ENCODE measurements at places on chromosomes 2 and 18. TPM values are rescaled to one million over a fixed set of nuclear protein-coding genes. Genes with fewer than 3 reads are reported as not detected.

The NXPH2 gene
- not detected for total RNA-seq

The HOXD11 gene
- 0.66 TPM for total RNA-seq

The CHRND gene
- not detected for total RNA-seq

The KYNU gene
- 13.1 TPM for total RNA-seq

The MGAT4A gene
- total RNA-seq = 34.4 TPM

The EPAS1 gene
- total RNA-seq = 274 TPM

The IL18R1 gene
- total RNA-seq = 7.2 TPM

The SULT1C2 gene
- not detected for total RNA-seq

The MDH1B gene
- total RNA-seq = 0.64 TPM

The TMEM169 gene
- total RNA-seq = 1.3 TPM

The GLS gene
- total RNA-seq = 157 TPM

The ALKAL2 gene
- 16.1 TPM for total RNA-seq

The SERPINB13 gene
- not detected for total RNA-seq

The SFTPB gene
- not detected for total RNA-seq

The RFTN2 gene
- 7.6 TPM for total RNA-seq

The HRH4 gene
- 0.29 TPM for total RNA-seq

The SP9 gene
- not detected for total RNA-seq

The NETO1 gene
- total RNA-seq = not detected

The EHD3 gene
- 10.1 TPM for total RNA-seq

The ALS2 gene
- total RNA-seq = 19.7 TPM

The VIT gene
- 9.2 TPM for total RNA-seq

The SPAST gene
- total RNA-seq = 16.3 TPM

The TRIM43 gene
- not detected for total RNA-seq

The BBS5 gene
- 6.6 TPM for total RNA-seq

The STON1 gene
- 45.6 TPM for total RNA-seq

The INPP1 gene
- 15.5 TPM for total RNA-seq

The FASTKD1 gene
- total RNA-seq = 6.7 TPM

The GKN1 gene
- not detected for total RNA-seq

The TWIST2 gene
- total RNA-seq = 200 TPM

The SLC19A3 gene
- total RNA-seq = 46.9 TPM

The ATP6V1B1 gene
- 38.2 TPM for total RNA-seq

The UGT1A3 gene
- total RNA-seq = 0.16 TPM

The ALPI gene
- total RNA-seq = not detected

The RAX gene
- not detected for total RNA-seq

The NIFK gene
- 45.6 TPM for total RNA-seq

The FBLN7 gene
- 15.7 TPM for total RNA-seq

The KLF7 gene
- 40.7 TPM for total RNA-seq

The IL36RN gene
- not detected for total RNA-seq

The SSB gene
- total RNA-seq = 109 TPM

The C2orf15 gene
- total RNA-seq = 1.6 TPM

The TNP1 gene
- not detected for total RNA-seq

The TUBA4B gene
- total RNA-seq = not detected

The XRCC5 gene
- total RNA-seq = 134 TPM

The MC2R gene
- not detected for total RNA-seq

The SCYGR4 gene
- total RNA-seq = not detected

The AGXT gene
- total RNA-seq = not detected

The DRC1 gene
- not detected for total RNA-seq

The RUFY4 gene
- not detected for total RNA-seq

The TEX44 gene
- total RNA-seq = not detected

The CCDC150 gene
- total RNA-seq = 2.0 TPM

The MYO3B gene
- 0.98 TPM for total RNA-seq

The IL36A gene
- not detected for total RNA-seq

Data from breast epithelium (tissue), 4 donors.